ENCODE measurements at places on chromosomes 16 and 17.

DNA sequence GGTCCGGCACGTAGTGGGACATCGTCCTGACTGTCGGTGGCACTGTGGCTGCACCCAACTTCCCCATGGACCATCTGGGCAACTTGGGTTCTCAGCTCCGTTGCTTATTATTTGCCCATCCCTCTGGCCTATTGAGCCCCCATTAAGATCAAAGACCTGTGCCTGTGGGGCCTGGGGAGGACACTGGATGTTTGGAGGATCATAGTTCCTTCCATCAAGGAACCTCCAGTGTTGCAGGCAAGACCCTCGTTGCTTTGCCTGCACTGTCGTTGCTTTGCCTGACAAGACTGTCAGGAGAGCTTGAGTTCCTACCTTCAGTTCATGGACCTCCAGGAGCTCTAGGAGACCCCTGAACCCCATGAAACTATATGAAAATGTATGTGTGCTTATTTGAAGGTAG lies 127.2 kb downstream of the CCDC144A start:
- no peak for DNase-seq

GRCh38 chr17:41013181-41013580 lies 4.3 kb upstream of the KRTAP3-1 start:
- no peak for DNase-seq

GRCh38 chr16:72241930-72242329 lies 70.0 kb upstream of the PMFBP1 start:
- DNase-seq, result no peak

DNA sequence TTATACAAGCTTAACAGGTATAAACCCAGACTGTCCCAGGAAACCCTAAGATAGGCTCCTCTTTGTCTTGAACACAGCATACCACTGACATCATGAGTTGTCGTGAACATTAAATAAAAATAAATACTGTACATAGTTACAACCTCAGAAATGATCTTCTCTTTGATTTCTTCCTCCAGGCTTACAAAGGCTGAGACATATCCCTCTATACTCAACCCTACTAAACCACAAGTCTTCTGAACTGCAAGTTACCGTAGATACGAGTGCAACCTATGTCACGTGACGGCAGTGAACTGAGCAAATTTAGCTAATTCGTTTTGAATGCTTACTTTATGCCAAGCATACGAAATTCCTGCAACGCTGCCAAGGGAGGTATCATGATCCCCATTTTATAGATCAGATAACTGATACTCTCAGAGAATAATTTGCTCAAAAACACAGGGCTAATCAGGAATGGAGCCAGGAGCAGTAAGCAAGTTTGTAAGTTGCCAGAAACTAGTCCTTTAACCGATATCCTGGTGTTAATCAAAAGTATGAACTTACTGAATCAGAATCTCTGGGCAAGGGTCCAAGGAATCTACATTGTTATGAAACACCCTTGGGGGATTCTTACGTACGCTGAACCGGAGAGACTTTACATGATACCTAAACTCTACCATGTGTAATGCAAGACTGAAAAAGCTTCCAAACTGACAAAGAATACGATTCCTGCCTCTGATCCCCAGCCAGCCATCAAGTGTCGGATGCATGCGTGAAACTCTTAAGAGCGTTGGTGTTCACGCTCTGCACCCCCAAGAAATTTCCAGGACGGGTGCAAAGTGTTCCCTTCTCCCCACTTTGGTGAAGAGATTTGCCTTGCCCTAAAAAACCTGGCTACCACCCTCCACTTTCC lies 106.2 kb downstream of the XYLT1 start:
- no peak for DNase-seq

DNA sequence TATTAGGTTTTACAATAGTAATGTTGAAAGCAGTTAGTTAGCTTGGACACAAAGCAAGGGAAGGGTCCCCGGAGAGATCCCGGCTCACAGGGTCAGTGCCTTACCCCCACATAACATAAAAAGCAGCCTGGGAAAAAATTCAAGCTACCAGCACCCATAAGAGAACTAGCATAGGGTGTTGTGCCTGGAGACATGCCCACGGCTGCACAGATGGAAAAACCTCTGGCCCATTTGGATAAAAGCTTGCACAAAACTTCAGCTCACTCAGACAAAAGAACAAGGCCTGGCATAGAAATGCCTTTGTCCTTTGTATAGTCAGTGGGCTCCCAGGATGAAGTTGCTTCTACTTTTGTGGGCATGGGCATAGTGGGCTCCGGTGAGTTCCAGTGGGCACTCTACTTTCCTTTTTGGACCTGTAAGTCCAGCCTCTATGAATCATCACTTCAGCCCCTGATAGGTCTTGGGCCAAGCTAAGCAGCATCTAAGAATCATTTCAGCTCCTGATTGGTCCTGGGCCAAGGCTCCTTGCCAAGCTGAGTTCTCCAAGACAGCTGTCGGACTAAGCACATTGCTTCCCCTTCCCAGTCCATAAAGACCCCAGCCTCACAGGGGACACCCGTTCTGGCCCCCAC lies 1.3 kb upstream of the RDM1 start:
- DNase-seq, result no peak

DNA sequence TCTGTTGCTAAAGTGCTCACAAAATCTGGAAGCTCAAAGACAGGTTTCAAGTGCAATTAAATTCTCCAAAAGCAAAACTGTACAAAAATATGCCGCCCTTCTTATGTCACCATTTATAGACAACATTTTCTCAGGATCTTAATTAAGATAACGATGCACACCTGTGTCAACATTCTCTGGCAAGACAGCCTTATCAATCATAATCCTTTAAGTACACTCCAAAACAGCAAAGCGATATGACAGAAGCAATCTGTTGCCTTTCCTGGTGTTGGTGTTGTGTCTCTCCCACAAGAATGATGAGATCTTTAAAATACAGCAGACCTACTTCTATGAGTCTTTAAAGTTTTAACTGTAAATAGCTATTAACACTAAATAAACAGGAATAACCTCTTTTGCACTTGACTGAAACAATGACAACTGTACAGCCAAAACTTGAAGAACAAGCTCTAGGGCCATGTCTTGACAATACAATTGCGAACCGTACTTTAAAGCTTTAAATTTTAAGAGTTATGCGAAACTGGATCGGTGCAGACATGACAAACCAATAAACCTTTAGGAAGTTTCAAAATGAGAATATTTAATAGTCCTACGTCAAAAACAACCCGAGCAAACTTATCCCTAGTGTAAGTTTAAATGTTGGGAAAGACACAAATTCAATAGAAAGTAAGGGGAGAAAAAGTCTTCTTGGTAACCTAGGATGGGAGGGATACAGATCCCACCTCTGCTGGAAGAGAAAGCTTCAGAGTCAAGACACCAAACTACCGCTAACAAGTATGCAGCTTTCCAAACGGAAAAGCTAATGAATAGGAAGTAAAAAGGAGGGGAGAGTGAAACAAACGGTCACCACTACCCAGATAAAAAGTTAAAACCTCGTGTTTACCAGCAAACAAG lies 3.3 kb upstream of the IRX5 start:
- DNase-seq, result no peak

DNA sequence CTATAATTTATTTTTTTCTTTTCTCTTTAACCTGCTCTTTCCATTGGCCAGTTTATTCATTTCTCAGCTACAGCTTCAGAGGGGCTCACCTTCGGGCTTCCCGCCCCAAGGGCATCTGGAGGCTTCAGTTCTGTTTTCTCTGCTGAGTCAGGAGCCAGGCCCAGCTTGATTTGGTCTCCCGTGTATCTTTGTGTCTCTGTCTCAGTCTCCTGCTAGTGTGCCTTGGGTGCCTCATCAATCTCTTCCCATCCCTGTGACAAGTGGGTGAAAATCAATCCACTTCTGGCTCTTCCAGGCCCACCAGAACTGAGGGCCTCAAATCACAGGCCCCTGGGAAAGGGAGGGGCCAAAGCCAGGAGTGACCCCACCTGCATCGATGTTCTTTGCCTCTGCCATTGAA lies 72.1 kb downstream of the CCDC182 start:
- DNase-seq, result peak; percentile 38

- DNase-seq, result no peak
Measured at GRCh38 chr17:61849674-61850073, 13.7 kb downstream of the BRIP1 start.

- DNase-seq, result no peak
Measured at GRCh38 chr16:81692021-81692420, 87.1 kb upstream of the PLCG2 start.

DNA sequence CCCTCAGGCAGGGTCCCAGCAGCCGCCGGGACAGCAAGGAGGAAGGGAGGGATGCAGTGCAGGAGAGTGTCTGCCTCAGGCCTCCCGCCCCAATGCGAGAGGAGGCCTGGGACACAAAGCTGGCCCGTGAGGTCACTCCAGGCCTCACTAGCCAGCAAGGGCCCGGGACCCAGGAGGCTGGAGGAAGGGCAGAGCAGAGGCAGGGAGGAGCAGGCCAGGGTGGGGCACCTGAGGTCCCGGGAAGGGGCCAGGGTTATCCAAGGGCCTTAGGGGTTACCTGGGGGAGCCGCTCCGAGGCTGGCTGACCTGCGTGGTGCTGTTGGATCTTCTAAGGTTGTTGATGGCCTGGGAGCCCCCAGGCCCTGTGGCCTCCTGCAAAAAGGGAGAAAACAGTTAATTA lies 14.1 kb downstream of the CEP131 start:
- DNase-seq, result no peak

DNA sequence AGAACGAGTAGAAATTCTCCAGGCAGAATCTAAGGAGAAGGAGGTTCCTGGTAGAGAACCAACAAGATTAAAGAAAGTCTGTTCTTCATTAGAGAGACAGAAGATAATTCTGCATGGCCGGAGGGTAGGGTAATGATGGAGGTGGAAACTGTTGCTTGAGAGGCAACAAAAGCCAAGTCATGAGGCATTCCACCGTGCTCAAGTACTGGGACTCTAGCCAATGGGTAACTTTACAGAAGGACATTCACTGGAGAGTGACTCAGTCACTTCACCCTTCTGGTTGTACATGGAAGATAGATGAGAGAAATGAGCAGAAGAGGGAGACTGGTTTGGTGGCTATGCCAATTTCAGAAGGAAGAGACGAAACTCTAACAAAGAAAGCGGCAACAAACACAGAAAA lies 53.6 kb upstream of the ANKFN1 start:
- DNase-seq, result no peak

- DNase-seq, result no peak
Measured at GRCh38 chr17:32452281-32452680, 8.0 kb downstream of the PSMD11 start.

DNA sequence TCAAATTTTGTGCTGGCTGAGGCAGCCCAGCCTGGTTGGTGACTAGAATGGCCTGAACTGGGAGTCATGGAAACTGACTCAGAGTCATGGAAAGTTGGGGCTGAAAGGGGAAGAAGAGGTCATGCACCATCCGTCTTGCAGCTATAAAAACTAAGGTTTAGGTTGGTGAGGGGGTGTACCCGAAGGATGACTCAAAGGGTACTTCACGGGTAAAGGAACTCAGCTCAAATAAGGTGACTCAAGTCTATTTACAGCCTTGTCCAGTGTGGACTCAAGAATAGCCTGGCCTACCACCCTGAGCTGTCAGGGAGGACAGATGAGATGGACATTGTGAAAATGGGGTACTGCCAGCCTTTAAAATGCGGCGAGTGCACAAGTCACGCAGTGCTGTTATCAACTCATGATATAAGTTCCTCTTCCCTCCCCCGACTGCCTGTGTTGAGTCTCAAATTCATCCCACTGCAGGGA lies 18.6 kb downstream of the CD300LB start:
- DNase-seq, result peak; percentile 54

Measured in stimulated activated effector memory CD8-positive, alpha-beta T cell treated with anti-CD3 and anti-CD28 coated beads, Interleukin-12 subunit alpha, Interleukin-12 subunit beta, amount 100 ng/mL, for 72 hours (primary cell).